ENCODE measurements at places on chromosomes 6 and 20.

DNA sequence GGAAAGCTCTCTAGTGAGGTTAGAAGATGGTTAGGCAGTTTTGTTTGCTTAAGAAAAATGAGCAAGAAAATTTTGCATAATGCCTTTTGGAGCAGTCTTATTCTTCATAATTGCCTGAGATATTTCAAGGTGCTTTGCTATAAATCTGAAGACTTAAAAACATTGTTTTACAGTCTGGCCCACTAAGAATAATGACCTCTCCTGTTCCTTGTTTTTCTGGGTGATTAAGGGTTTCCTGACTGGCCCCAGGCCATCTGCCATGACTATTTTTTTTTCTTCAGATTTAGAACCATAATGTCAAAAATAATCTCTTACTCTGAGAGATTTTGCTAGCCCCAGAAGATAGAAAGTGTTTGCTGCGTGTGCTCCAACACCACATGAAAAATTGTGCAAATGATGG is 72.3 kb upstream of the CENPW start:
- DNase-seq = no peak

GRCh38 chr20:49894073-49894470 is 21.3 kb downstream of the SPATA2 start:
- DNase-seq = no peak

GRCh38 chr6:39061182-39061581 is 12.6 kb downstream of the GLP1R start:
- no peak for DNase-seq

- no peak for DNase-seq
Measured at GRCh38 chr6:149634315-149634714, 14.2 kb downstream of the KATNA1 start.

DNA sequence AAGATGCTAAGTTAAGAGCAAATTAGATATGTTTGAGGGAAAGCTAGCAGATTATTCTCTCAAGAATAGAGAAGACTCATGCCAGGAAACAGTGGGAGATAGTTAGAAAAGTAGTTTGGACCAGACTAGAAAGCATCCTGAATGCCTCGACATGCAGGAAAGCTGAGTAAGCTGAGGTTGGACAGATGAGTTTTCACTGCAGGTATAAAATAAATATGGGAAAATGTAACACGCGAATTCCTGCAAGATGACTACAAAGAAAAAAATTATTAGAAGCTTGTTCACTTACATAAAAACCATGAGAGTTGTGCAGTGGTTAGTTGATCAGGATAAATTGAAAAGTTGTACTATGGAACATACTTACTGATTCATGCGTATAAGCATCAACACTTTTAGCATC is 484.2 kb upstream of the MANEA start:
- no peak for DNase-seq

DNA sequence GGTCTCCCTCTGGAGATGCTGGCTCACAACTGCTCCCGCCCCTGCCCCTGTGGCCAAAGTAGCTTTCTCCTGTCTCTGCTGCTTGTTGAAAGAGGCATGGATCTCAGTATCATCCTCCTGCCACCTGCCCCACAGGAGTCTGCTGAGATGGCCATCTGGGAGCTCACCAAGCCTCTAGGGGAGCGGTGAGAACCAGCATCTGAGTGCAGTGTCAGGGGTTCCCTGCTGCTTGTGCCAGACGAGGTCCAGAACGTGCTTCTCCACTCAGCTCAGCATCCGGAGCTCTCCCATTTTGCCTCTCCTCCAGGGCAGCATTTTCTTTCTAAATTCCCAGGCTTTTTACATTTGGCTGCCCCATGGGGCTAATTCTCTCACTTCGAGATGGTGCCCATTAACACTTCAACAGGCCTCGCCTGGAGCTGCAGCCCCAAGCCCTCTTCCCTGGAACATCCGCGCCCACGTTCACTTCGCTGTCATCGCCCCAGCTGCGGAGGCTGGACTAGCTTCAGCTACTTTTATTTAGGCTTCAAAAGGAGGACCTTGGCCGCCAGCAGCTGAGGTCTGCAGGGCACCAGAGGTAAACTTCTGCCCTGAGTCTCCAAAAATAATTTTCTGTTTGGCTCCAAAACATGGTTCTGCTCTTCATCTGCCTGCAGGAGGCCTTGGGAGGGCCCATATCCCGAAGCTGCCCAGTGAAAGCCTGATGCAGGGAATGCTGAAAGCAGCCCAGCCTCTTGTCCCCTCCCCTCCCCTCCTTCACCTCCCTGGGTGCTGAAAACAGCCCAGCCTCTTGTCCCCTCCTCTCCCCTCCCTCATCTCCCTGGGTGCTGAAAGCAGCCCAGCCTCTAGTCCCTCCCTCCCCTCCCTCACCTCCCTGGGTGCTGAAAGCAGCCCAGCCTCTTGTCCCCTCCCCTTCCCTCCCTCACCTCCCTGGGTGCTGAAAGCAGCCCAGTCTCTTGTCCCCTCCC is 25.2 kb upstream of the MLN start:
- DNase-seq = no peak

DNA sequence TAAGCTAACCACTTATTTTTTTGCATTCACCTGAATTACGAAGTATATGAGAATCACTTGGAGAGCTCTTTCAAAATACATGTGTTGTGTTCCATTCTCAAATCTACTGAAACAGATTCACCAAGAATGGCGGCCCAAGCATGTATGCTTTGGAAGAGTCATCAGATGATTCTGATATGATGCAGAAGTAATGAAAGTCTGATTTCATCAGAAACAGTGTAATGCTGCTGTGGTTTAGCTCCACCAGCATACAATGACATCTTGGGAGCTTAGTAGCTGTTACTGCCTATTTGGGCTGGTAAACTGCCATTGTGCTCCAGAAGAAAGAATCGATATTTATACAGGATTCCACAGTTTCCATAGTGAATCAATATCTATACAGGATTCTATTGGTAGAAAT is 52.9 kb downstream of the UBR2 start:
- no peak for DNase-seq

DNA sequence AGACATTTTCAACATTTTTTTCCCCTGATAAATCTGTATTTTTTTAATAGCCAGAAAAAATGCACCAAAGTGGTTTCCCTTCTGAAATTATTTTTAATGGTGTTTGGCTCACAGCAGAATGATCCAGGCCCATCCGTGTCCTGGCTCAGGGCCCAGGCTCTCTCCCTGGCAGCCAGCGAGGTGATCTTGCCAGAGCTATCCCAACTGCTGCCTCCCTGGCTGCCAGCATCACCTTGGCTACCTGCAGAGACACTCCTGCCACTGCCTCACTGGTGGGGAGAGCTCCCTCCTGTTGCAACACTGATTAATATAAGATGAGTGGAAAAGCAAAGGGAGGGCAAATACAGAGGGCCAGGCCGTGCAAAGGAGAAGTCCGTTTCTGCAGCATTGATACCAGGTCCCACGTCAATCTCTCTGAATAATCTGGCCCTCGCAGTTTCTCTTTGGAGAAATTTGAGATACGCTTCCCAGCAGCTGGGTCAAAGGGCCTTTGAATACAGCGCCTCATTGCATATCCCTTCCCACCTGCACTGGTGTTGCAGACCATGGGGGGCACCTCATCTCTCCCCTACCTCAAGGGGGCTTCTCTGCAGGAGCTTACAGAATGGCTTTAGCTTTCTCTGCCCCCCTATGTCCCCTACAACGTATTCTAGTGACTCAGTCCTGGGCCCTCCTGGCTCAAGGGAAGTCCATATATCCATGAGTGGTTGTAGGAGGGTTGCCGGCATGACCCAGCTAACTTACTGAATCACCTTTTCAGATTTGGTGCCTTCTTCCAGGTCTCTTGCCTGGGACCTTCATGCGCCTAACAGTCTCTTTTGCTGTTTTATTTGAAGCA is 12.8 kb upstream of the DSTN start:
- peak; percentile 84 for DNase-seq

DNA sequence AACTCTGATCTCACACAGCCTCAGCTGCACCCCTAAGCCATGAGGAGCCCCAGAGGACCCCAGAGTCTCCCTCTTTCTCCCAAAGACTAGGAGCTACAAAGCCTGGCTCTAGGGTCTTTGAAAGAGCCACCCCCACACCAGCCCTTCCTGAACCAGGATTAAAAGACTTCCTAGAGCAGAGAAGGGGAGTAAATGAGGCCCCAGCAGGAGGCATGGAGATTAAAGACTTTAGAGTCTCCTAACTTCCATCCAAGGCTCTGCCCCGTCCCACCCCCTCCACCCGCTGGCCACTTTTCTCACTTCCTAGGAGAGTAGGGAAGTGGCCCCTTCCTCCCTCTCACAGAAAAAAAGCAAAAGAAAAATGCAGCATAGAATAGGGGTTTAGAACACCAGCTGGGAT is 1.7 kb downstream of the PREX1 start:
- DNase-seq = no peak

- peak; percentile 79 for DNase-seq
Measured at GRCh38 chr20:64083378-64083803, 807 bp downstream of the LKAAEAR1 start.

DNA sequence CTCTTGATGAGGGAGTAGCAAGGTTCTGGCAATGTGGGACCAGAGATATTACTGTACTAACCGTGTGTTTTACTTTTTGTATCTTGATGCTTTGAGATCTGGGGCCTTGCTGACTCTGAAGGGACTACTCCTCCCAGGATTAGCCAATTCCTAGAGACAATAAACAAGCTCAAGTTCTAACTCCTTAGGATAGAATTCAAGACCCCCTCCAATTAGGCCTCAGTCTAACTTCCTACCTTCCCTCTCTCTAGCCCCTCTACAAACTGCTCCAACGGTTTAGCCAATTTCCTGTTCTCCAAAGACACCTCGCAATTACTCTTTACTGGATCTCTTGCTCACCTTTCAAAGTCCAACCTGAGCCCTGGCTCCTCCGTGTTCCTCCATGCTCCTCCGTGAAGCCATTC is 158.7 kb upstream of the JARID2 start:
- no peak for DNase-seq

GRCh38 chr6:18264923-18265377 is 620 bp upstream of the DEK start:
- DNase-seq = no peak

DNA sequence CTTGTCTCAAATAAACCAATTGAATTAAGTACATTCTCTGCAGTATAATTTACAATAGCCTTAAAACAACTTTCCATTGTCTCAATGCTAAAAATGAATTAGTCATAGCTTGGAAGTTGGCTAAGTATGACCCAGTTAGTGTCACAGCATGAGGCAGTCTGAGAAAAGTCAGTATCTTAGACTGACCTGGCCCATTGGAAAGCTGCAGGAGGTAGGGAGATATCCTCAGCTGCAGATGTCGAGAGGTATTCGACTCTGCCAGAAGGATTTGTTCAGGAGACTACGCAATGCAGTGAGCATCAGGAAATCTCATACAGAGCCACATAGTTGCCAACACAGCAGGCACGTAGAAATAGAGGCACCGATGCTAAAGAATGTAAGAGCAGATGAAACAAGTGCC is 350.9 kb upstream of the NRSN1 start:
- no peak for DNase-seq

- DNase-seq = no peak
Measured at GRCh38 chr20:14765370-14765701, 427.9 kb upstream of the FLRT3 start.

- DNase-seq = no peak
Measured at GRCh38 chr20:7151676-7152470, 384.4 kb downstream of the BMP2 start.

- no peak for DNase-seq
Measured at GRCh38 chr6:110325197-110325596, 33.0 kb downstream of the METTL24 start.

DNA sequence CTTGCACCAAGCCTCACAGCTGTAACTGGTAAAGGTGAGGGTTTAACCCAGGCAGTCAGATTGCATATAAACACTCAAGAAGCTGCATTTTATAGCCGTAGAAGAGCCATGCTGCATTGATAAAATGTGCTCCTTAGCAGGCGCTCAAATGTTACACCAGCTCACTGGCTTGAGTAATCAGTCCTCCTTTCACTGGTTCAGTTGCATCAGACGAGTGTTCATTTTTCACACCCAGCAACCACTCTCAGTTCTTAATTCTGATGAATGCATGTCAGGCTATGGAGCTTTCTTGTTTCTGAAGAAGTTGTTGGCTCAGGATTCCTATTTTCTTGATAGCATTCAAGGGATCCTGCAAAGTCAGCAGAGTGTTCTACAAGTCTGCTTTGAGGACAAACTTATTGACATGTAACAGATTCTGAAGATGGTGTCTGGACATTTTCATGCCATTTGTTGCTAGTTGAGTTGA is 198.3 kb downstream of the PLCB1 start:
- no peak for DNase-seq

DNA sequence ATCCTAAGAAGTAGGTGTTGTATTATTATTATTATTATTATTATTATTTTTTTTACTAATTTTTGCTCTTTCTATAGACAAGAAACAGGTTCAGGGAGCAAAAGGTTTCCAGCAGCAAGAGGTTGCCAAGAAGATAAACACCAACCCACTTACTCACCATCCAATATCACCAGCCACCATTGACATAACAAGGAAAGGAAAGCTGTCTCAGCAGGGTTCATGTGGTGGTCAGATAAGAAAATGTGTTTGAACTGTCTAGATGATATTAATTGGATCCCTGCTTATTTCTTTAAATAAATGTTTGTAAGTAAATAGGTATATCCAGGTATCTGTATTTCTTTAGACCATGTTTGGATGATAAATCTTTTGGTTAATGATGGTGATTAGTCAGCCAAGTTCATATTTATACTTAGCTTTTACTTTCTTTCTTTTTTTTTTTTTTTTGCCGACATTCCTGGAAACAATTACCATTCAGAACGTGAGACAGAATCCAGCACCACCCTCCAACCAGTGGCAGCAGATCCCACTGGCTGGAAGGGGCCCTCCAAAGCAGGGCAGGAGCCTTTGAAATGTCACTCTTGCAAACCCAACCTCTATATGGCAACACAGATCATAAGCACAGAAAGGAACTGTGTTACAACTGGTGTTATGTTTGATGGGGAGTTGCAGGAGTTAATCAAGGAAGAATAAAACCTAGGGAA is 139.2 kb upstream of the ECI2 start:
- DNase-seq = no peak

- no peak for DNase-seq
Measured at GRCh38 chr20:56483970-56484369, 15.5 kb downstream of the RTF2 start.

DNA sequence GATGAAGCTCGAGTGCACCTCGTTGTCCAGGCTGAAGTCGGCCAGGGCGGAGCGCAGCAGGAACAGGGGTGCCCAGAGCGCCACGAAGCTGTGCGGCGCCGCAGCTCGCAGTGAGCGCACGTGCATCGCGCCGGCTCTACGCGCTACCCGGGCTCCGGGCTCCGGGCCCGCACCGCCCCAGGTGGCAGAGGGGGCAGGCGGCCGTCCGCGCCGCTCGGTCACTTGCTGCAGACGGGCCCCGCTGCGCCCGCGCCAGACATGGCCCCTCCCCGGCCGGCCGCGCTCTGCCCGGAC is 497 bp downstream of the BMP7 start:
- DNase-seq = no peak

GRCh38 chr6:3195695-3196497 is 31.6 kb downstream of the TUBB2B start:
- DNase-seq = no peak

GRCh38 chr20:36035745-36036144 is 67.4 kb downstream of the CNBD2 start:
- no peak for DNase-seq

DNA sequence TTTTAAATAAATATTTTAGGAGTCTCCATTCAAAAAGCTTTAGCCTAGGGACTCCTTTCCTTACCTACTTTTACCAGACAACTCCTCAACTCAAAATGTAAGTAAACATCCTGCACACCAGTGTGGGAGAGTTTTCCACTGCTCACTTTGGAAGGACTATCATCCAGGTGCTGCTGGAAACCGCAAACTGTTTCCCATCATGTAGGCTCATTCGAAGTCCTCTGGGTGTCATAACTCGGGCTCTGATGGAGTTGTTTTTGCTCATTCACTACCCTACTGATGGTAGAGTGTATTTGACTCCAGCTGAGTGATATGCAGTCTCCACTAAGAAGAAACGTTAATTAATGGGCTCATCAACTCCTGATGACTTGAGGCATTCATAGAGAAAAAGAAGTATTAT is 136.5 kb upstream of the AKAP12 start:
- DNase-seq = no peak

Data from adrenal gland (tissue), 19 donors.